ENCODE measurements at places on chromosomes 4 and X. TPM values are rescaled to one million over a fixed set of nuclear protein-coding genes. Genes with fewer than 3 reads are reported as not detected.

The SEPSECS gene
- 5.6 TPM for total RNA-seq

The NDNF gene
- 0.43 TPM for total RNA-seq

The OPHN1 gene
- 1.2 TPM for total RNA-seq

DNA sequence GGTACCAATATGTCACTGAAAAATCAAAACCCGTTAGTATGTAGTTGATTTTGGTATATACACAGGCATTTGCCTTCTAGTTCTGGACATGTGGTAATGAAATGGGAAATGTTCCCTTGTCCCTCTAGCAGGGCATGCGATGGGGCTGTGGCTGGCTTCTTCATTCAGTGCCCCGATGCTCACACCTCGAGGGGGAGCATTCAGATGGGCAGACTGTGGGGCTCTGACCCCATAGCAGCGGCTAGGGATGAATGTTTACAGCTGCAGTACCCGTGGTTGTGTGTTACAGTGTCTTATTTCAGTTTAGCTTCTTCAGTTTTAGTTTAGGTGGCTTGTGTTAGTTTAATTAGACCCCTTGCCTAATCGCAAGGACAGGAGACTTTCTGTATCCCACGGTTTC is 1741.0 kb upstream of the PCDH10 start:
- no peaks in the 10 kb centered on the region for H3K27me3 ChIP-seq
- H3K36me3 ChIP-seq: no peaks in the 10 kb centered on the region
- no peak overlapping the region for H3K4me3 ChIP-seq
- no peaks in the 10 kb centered on the region for H3K4me1 ChIP-seq
- DNase-seq: no peak

DNA sequence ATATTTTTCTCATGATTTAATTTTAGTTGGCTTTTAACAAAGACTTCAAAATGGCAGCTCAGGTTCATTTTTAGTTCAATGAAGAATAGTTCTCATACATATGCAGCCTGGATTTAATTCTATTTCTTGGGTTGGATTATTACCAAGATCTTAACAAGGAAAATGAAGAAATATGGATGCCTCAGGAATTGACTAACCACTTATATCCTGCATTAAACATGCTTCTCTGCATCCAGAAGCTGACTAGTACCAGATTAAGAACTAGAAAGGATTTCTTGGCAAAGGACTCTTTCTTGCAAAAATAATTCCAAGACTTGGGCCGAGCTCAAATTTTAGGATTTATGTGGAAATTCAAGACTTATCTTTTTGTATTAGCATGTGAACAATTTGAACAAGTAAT is 5.6 kb upstream of the KLHL2 start:
- no peak for DNase-seq
- no peak overlapping the region for H3K27ac ChIP-seq
- no peaks in the 10 kb centered on the region for H3K36me3 ChIP-seq
- no peak overlapping the region for H3K4me3 ChIP-seq
- no peaks in the 10 kb centered on the region for H3K4me1 ChIP-seq

- no peaks in the 10 kb centered on the region for H3K36me3 ChIP-seq
- no peak for DNase-seq
- H3K4me1 ChIP-seq: no peaks in the 10 kb centered on the region
- no peak overlapping the region for H3K27ac ChIP-seq
These were observed 127.3 kb upstream of the CPEB2 start for GRCh38 chr4:14874990-14875389.

GRCh38 chr4:7512428-7512827 is 77.7 kb upstream of the PSAPL1 start:
- no peak overlapping the region for H3K4me3 ChIP-seq
- no peaks in the 10 kb centered on the region for H3K27me3 ChIP-seq
- H3K36me3 ChIP-seq: no peaks in the 10 kb centered on the region
- no peak for DNase-seq

The CETN2 gene
- 16.7 TPM for total RNA-seq

GRCh38 chrX:24231131-24231540 is 81.6 kb downstream of the ZFX start:
- no peak overlapping the region for H3K4me3 ChIP-seq
- no peak for DNase-seq
- H3K27me3 ChIP-seq: no peaks in the 10 kb centered on the region
- no peaks in the 10 kb centered on the region for H3K36me3 ChIP-seq
- H3K27ac ChIP-seq: no peak overlapping the region

DNA sequence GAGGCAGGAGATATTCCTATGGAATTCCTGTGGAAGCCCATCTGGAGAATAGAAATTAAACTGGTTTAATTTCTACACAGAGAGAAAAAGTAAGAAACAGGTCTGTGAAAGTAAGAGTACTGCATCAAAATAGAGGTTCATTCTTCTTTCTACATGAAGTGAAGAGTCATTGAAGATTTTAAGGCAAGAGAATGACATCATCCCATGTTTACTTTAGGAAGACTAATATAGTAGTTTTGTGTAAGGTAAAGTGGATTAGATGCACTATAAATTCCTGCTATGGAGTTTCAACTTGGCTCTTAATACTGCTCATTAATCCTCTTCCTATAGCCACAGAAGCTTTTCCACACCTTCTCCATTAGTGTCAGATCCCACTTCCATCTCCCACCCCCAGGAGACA is 47.6 kb downstream of the CNGA1 start:
- no peak for DNase-seq
- H3K27me3 ChIP-seq: no peaks in the 10 kb centered on the region
- H3K4me1 ChIP-seq: no peaks in the 10 kb centered on the region
- H3K36me3 ChIP-seq: no peaks in the 10 kb centered on the region
- no peak overlapping the region for H3K4me3 ChIP-seq
- no peak overlapping the region for H3K27ac ChIP-seq

DNA sequence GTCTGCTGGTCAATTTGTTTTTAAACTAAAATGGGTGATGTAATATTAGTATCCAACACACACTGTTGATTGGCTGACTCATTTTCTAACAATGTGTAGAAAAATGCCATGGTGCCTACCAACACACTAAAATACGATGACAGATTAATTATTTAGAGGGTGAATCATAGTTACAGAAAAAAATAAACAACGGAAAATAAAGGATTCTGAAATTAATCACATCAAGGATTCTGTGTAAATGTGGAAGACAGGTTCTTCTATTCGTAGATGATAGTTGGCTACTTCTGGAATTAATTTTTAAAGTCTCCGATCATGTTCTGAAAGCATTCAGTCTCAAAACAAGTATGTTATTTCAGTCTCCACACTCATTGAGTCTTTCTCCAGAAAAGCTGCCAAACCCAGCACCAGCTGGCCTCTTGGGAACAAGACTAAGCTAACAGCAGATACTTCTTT is 8.2 kb upstream of the IQCM start:
- H3K4me3 ChIP-seq: no peak overlapping the region
- no peak overlapping the region for H3K27ac ChIP-seq
- H3K27me3 ChIP-seq: no peaks in the 10 kb centered on the region

The FHIP1A gene
- total RNA-seq: 14.8 TPM

The SFRP2 gene
- total RNA-seq: 2.4 TPM

GRCh38 chr4:150570862-150571261 is 11.1 kb upstream of the MAB21L2 start:
- H3K27ac ChIP-seq: no peak overlapping the region
- DNase-seq: no peak
- H3K4me1 ChIP-seq: no peaks in the 10 kb centered on the region
- H3K36me3 ChIP-seq: no peaks in the 10 kb centered on the region
- no peaks in the 10 kb centered on the region for H3K27me3 ChIP-seq
